ENCODE measurements at places on chromosomes 11 and 22.

DNA sequence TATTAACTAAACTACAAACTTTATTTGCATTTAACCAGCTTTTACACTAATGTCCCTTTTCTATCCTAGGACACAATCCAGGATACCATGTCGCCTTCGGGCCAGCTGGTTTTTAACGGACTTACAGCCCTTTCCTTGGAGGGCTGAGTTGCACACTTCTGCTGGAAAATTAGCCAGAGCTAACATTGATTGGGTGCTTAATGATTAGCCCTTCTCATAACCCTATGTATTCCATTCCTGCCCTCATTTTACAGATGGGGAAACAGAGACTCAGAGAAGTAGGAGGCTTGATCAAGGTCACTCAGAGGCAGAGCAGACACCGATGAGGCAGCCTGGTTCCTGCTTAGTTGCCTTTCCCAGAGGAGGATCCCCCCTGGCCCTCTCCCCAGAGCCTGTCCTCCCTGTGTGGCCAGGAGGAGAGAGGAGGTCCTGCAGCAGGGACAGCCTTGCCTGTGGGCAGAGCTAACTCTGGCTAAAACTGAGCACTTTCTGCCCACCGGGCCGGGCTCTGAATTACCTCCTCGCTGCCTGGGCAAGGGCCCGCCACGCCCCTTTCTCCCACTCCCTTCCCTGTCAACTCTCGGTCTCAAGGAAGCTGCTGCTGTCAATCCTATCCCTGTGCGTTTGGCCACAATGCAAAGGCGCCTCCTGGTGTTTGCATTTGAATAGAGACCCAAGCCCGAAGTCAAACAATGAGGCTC is 59.6 kb upstream of the PAX6 start:
- peak; percentile 38 for DNase-seq

DNA sequence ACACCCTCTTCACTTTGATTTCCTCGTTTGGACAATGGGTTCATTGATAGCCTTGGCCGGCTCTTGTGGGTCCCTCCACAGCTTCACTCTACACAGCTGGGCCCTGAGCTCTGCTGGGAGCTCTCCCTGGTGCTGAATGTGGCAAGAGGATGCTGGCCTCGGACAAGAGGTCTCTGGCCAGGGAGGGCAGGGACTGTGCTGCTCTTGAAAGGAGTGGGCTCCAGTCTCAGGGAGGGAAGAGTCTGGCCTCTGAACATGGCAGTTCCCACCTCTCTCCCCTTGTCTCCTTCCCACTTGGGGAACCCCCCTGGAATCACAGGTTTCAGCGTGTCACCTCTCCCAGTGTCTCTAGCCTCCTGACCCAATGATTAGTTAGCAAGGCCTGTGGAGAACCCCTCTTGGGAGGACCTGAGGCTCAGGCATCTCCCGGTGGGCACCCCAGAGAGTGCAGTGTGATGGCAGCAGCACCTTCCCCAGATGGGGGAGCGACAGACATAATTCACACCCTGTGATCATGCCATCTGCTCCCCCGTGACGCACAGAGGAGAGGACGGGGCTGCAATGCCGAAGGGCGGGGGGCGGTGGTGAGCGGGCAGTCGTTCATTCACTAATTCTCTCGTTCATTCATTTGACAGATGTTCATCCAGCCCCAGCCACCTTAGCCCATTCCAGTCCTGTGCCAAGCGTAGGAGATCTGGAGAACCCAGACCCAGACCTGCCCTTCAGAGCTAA is 2.8 kb upstream of the CABP7 start:
- DNase-seq = peak; percentile 46

DNA sequence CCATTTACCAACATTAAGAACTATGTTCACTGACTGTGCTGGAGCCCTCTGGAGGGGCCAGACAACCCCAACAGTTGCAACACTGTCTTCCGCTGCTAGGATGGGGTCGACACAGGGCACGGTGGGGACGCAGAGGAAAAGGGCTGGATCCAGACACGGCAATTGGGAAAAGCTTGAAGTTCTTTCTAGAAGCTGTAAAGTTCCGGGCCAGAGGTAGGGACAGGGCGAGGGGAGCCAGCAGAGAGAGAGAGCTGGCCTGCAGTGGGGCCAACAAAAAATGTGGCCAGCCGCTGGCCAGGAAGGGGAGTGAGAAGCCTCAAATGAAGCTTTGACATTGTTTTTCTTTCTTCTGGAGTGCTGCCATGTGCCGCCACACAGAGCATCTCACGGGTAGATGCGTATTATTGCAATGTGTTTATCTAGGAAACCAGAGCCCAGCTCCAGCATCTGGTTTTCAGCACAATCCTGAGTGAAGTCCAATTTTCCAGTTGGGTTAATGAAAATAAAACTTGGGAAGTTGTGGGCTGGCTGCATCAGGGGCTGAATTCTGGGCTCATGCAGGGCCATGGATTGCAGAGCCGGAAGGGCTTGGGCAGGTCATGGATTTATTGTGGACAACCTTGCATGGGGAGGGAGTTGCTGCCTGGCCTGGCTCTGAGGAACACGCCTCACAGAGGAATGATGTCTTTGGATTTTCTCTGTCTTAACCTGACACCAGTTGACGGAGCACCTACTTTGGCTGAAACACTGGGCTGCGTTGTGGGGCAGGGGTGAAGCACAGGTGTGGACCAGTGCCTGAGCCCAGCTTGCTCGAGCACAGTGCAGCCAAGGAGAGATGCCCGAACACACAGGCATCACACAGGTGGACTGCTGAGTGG is 67.6 kb upstream of the AMPD3 start:
- DNase-seq = no peak

GRCh38 chr11:119512369-119512768 is 89.4 kb upstream of the THY1 start:
- no peak for DNase-seq

GRCh38 chr11:122617297-122617696 is 38.2 kb upstream of the UBASH3B start:
- DNase-seq = peak; percentile 80

All from bronchial epithelial cell (primary cell).